ENCODE measurements at places on chromosomes 11 and 22.

DNA sequence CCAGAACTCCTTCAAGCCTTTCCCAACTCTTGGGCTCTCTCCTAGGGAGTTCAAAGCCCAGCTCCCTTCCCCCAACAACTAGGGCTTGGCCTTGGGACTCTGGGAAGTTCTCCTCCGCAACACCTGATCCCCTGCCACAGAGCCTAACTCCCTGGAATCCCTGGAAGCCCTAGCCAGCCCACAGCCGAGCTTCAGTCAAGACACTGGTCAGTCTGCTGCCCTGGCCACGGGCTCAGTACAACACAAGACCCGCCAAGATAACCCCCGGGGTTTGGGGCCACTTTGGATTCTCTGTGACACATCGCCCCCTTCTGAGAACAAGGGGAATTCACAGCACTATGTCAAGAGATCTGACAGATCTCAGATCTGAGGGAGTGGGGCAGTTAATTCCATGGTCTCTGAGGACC lies 58.3 kb downstream of the SLC22A12 start:
- no peak for DNase-seq

GRCh38 chr11:62603072-62603408 lies 1.4 kb upstream of the MTA2 start:
- DNase-seq: no peak

DNA sequence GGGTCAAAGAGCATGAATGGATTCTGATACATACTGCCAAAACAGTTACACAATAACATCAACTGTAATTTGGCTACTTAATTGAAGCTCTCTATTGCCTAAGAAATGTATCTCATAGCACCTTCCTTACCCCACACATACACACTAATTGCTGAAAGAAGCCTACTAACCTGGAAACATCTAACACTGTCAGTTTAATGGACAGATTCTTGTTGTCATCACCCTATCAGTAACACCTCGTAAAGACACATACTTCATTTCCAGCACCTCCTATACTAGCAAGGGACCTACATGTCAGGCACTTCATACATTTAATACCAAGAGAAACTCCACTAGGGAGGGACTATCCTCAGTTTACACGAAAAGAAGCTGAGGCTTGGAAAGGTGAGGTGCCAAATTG lies 9.9 kb downstream of the NAP1L4 start:
- no peak for DNase-seq

GRCh38 chr11:37505406-37505805 lies 907.4 kb upstream of the RAG2 start:
- DNase-seq: no peak

DNA sequence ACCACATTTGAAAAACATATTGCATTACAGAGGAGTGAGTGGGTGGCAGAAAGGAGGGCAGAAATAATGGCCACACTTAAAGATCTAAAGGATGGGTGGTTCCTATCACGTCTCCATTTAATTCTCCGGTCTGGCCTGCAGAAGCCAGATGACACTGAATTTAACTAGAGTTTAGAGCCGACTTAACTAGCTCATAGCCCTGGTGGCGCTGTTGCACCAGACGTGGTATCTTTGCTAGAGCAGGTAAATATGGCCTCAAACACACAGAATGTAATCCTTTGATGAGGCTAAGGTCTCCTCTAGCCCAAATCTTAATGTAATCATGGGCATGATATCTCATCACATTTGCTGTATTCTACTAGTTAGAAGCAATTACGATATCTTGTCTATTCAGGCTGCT lies 51.5 kb upstream of the GAL start:
- peak; percentile 15 for DNase-seq

DNA sequence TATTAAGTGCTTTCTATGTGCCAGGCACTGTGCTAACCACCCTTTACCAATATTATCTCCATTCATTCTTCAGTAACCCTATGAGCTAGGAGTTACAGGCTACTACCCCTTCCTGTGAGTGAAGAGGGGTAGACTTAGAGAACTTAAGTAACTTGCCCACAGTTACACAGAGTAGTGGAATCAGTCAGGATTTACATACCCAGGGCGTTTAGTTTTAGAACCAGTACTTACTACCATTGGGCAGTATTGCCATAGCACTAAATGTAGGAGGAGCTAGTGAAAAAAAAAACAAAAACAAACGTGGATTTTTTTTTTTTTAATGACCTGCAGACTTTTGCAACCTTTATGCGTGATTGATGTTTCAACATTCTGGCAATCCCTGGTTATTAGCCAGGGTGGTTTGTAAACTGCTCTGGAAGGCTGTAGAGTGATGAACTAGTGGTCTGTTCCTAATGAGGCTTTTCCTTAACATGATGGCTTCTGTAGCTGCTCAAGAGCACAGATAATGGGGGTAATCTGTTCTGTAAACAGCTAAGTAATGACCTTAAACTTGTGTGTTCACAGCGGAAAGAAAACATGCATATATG lies 11.4 kb downstream of the TBCEL start:
- DNase-seq: no peak

GRCh38 chr11:78345450-78345849 lies 72.2 kb downstream of the GAB2 start:
- no peak for DNase-seq

DNA sequence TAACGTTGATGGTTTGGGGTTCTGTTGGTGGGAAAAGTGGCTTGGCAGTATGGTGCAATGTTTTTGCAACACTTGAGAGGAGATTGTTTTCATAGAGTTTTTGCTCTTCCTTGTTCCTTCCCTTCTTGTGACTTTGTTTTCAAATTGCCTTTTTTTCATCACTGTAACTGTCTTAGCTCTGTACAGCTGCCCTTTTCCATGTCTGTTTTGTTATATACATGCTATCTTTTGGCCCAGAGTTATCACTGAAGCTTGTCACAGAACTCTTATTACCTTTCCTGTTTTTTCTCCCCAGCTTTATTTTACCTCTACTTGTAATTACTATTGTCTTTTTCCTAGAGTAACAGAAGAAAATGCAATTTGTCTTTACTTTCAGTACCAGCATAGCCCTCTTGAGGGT lies 154.1 kb downstream of the DDX10 start:
- no peak for DNase-seq

GRCh38 chr11:109512680-109513079 lies 90.7 kb downstream of the C11orf87 start:
- DNase-seq: no peak

DNA sequence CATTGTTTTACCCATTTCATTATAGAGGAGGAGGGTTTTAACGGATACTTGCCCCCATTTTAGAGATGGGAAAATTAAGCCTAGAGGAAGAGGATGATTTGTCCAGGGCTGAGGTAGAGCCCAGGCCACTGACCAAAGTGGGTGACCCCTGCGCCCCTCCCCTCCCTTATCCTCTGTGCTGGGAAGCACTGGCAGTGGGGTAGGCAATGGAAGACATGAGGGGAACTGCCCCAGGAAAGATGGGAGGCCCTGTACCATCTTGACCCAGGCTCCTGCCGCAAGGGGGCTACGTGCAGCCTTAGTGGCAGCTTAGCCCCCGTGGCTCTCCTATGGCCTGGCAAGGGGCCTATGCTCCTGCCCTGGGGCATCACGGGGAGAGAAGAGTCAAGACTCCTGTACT lies 76.4 kb upstream of the MYOD1 start:
- no peak for DNase-seq

All from GM12864 (cell line).